Mesothelial cell of epicardium (in vitro differentiated cells): ENCODE measurements at places on chromosomes 5 and 9.

DNA sequence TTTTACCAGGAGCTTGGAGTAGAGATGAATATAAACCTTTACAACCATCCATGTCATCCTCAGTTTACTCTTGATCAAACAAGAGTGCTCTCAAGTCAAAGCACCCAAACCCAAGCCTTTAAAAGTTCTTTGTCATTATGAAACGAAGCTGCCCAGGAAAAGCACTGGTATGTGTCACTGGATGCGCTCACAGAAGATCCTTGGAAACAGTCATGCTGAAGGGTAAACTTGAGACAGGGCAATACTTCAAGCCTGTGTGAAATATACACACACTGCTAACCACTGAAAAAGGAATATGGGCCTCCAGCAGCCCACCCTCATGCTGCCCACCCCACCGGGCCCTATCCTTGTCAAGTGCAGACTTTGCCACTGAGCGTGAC lies 84.5 kb downstream of the PRRT1B start:
- DNase-seq: no peak

- DNase-seq: no peak
These were observed 37.8 kb downstream of the MRRF start for GRCh38 chr9:122302237-122303093.

GRCh38 chr5:143698574-143698973 lies 113.4 kb upstream of the HMHB1 start:
- DNase-seq: no peak

DNA sequence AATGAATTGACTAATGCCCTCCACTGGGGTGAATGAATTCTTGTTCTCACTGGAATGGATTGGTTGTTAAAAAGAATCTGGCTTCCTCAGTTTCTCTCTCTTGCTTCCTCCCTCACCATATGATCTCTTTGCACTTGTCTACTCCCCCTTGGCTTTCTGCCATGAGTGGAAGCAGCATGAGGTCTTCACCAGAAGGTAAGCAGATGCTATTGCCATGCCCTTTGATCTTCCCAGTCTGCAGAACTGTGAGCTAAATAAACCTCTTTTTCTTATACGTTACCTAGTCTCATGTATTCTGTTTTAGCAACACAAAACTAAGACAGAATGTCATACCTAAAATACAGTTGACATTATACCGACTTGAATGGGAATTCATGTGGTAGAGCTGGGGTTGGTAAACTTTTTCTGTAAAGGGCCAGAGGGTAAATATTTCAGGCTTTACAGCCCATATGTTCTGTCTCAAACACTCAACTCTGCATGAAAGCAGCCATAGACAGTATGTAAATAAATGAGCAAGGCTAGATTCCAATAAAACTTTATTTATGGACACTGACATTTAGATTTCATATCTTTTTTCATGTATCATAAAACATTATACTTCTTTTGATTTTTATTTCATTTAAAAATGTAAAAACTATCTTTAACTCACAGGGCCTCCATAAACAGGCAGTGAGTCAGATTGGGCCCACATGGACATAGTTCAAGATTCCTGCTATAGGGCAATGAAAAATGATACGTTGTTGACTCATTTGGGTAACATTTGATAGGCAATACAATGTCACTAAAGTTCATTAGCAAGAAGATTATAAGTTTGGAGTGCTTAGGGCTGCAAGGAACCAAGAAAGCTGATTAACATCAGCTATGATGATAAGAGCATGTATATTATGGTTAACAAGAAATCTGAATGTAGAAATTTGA lies 79.4 kb upstream of the TLE4 start:
- no peak for DNase-seq

DNA sequence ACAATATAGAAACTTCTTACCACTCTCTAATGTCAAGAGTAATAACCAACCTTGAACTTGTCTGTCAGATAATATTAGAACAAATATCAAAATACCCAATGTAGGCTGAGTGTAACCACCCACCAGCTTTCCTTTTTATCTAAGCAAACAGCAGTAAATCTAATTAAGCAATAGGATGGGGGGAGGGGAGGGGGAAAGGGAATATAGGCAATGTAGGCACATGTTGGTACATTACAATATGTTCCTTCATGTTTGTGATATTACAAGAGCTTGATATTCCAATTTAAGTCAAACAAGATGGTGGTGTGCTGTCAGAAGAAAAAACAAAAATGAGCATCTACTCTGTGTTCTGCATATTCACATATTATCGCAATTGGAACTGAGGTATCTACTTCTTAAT lies 158.2 kb downstream of the DENND1A start:
- DNase-seq: no peak

DNA sequence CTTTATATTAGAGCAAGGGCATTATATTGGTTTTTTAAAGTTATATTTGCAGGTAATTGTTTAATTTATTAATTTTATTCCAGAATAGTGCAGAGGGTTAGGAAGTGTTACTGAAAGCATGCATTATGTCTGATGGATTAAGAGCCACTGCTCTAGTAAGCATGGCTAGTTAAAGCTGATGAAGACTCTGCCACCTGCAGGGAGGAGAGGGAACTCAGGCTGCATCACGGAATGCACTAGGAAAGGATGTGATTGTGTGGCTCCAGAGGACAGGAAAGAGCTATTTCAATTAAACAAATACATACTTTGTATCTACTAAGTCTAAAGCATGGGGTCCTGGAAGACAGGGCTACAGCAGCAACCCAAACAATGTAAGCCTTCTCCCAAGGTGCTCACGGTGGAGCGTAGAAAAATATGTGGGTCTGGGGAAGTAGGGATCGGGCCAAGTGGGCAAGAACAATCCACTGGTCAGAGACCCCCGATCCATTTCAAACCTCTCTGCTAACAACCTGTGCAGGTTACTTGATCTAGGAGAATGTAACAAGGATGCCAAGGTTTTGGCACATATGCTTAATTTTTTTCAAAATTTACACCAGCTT lies 15.3 kb upstream of the GRXCR2 start:
- DNase-seq: no peak

- DNase-seq: no peak
These were observed 118.7 kb upstream of the ATP10B start for GRCh38 chr5:160970605-160971191.

DNA sequence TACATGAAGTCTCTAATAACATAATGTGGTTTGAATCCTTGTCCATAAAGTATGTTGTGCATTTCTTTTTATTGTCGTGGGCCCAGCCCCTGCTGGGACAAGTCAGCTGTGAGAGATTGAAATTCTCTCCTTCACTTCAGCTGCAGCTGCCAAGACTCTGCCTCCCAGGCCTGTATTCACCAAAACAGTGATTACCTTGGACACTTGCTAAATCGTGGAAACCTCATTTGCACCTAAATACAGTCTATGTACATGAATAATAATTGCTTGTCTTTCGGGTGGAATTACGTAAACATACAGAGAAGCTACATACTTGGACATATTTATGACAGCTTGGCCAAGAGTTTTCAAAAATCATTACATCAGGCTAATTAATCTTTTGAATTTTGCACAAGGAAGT lies 898.5 kb upstream of the SEMA6A start:
- no peak for DNase-seq

- DNase-seq: no peak
These were observed 165.4 kb downstream of the ARHGEF28 start for GRCh38 chr5:73791389-73791788.

DNA sequence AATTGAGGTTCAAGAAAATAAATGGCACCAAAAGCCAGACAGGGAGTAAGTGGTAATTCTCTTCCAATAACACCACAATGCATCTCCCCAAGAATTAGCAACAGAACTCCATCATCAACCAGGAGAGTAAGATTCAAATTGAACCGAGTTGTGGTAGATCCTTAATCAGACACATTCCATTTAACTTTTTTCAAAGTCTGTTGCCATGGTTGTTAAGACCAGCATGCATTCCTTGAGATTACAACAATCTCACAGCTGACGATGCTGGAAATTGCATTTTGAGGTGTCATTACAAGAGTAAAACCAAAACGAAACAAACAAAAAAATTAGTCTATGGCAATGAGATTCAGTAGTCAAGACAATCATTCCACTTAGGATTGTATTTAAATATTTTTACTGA lies 78.9 kb upstream of the ZNF462 start:
- no peak for DNase-seq

- DNase-seq: no peak
These were observed 98.9 kb downstream of the CEMIP2 start for GRCh38 chr9:71669284-71669995.
